ENCODE measurements at places on chromosomes 3 and 15. TPM values are rescaled to one million over a fixed set of nuclear protein-coding genes. Genes with fewer than 3 reads are reported as not detected.

- DNase-seq = no peak
Observed at GRCh38 chr15:33448961-33449606, 138.3 kb downstream of the RYR3 start.

- DNase-seq = no peak
Observed at GRCh38 chr15:59111251-59111650, 6.3 kb downstream of the CCNB2 start.

ITGB5 gene
- total RNA-seq = 119 TPM

PPP1R14D gene
- total RNA-seq = not detected

All from thyroid gland (tissue), 4 donors.